ENCODE measurements at places on chromosomes 2 and 18. TPM values are rescaled to one million over a fixed set of nuclear protein-coding genes. Genes with fewer than 3 reads are reported as not detected.

DNA sequence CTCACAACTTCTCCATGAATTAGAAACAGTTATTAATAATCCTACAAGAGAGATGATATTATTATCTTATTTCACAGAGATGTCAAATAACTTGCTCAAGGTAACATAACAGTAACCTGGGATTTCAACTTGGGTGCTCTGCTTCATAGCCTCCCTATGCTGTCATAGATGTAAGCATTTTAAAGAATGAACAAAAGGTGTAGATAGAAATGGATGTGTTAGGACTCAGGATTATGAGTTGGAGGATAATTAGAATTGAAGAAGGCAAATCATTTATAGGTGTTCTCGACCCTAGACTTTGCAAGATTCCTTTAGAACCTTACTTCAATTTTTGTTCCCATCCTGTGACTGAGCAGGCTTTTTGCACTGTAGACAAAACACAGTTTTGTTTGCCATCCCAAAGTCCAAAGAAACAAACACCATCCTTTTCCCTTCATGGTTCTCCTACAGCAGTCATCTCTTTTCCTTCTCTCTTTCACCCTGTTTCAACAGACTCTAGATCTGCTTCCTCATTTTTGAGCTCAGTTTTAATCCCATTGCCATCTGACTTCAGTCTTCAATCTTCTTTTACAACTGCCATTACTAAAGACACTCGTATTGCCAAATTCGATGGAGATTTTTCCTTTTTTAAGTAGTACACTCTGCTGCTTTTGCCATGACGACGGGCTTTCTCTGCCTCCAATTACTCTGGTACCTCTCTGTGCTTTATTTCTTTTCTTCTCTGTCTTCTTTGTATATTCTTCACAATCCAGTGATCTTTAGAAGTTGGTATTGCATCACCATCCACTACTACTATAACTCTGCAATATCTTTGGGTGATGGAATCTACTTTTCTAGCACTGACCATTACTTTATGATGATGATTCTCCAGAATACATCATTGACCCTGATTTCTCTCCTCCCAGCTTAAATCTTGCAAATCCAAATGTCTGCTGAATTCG lies 4.5 kb downstream of the HNMT start:
- H3K27me3 ChIP-seq = no peaks in the 10 kb centered on the region
- no peak overlapping the region for H3K27ac ChIP-seq
- no peak overlapping the region for H3K4me3 ChIP-seq
- DNase-seq = no peak
- H3K4me1 ChIP-seq = peaks cover 5% of the 10 kb centered on the region

- no peaks in the 10 kb centered on the region for H3K27me3 ChIP-seq
- H3K27ac ChIP-seq = peak overlapping the region; percentile 81
- no peak overlapping the region for H3K4me3 ChIP-seq
- DNase-seq = peak; percentile 73
- H3K36me3 ChIP-seq = no peaks in the 10 kb centered on the region
- H3K4me1 ChIP-seq = peaks cover 73% of the 10 kb centered on the region
Observed at GRCh38 chr2:20611077-20611843, 39.6 kb downstream of the HS1BP3 start.

GRCh38 chr2:159840616-159841015 lies 42.6 kb upstream of the CD302 start:
- no peak overlapping the region for H3K27ac ChIP-seq
- no peaks in the 10 kb centered on the region for H3K27me3 ChIP-seq
- no peaks in the 10 kb centered on the region for H3K4me1 ChIP-seq
- no peak for DNase-seq
- no peak overlapping the region for H3K4me3 ChIP-seq
- no peaks in the 10 kb centered on the region for H3K36me3 ChIP-seq

GRCh38 chr2:158497486-158497885 lies 40.7 kb downstream of the PKP4 start:
- no peak for DNase-seq
- H3K36me3 ChIP-seq = no peaks in the 10 kb centered on the region
- no peak overlapping the region for H3K27ac ChIP-seq
- H3K4me1 ChIP-seq = no peaks in the 10 kb centered on the region

DNA sequence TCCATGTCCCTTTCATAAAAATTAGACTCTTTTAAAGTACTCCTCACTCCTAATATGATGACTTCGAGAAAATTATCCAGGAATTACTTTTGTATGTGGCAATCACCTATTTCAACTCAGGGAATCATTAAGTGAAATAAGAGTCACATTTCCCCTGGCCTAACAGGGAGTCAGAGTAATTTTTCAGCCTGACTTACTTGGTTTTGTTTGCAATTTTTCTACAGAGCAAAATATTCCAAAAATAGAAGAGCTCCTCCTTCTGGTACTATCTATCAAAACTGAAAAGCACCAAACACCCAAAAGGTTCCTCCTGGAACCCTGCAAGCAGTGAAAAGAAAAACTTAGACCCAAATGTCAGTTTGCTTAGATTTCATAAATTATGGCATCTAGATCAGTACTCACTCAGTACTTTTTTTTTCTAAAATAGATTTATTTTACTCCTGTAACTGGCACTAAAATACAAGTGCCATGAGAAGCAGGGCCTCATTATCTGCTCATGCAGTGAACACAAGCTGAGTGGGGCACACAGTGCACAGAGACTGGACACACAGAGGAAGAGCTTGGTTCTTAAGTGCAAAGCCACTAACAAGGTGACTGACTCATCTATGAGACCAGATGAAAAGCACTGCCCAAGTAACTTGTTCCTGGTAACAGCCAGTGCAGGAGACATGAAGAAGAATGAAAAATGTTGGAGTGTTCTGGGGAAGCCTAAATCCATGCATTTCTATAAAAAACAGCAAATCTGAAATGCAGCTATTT lies 28.7 kb downstream of the ACAA2 start:
- peaks cover 87% of the 10 kb centered on the region for H3K36me3 ChIP-seq
- H3K27me3 ChIP-seq = no peaks in the 10 kb centered on the region
- H3K4me1 ChIP-seq = no peaks in the 10 kb centered on the region
- H3K4me3 ChIP-seq = no peak overlapping the region
- H3K27ac ChIP-seq = no peak overlapping the region
- DNase-seq = no peak

DNA sequence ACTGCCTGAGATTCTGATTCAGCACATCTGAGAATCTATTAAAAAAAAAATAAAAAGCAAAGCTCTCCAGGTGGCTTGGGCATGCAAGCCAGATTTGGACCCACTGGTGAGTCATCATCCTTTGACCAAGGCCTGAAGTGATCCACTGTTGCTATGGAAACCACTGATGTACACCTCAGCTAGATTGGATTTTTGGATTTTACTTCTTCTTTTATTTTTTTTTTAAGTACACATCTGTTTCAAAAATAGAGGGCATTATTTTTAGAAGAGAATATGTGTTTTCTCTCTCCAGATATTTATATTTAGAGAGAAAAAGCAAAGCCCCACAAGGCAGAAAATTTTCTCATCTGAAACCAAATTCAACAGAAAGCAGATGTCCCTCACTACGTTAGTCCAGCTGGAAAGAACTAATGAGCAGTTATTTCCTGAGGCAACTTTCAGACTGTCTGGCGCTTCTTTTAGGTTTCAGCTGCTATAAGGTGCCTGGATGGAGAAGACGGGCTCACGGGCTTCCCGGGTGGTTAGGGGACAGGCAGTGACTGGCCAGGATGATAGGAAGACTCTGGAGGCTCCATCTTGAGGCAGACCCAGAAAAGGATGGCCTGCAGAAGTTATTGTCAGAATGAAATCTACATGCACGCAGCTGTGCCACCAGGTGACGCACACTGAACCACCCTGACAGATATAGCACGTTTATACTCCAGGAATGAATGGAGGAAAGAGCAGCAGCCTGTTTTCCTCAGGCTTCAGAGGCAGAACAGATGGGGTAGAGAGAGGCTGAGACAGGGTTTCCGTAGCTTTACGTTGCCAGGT lies 50.5 kb downstream of the MRPL35 start:
- no peak overlapping the region for H3K27ac ChIP-seq
- no peak for DNase-seq
- no peaks in the 10 kb centered on the region for H3K36me3 ChIP-seq
- peaks cover 7% of the 10 kb centered on the region for H3K4me1 ChIP-seq
- H3K4me3 ChIP-seq = no peak overlapping the region

SDC1 gene
- total RNA-seq = 2.5 TPM

- H3K4me1 ChIP-seq = no peaks in the 10 kb centered on the region
- no peaks in the 10 kb centered on the region for H3K36me3 ChIP-seq
- H3K4me3 ChIP-seq = no peak overlapping the region
- no peak overlapping the region for H3K27ac ChIP-seq
- H3K27me3 ChIP-seq = no peaks in the 10 kb centered on the region
Observed at GRCh38 chr2:110971811-110972210, 148.9 kb upstream of the BCL2L11 start.
